NCI-H2081 treated with DMSO at 0.1 percent for 48 hours (cell line): ENCODE measurements at places on chromosomes 3 and 15.

GRCh38 chr3:105360003-105360402, 6.7 kb upstream of the ALCAM start:
- DNase-seq: no peak

- DNase-seq: peak; percentile 46
These were observed 257.5 kb downstream of the LRTM1 start for GRCh38 chr3:54670201-54671000.

- DNase-seq: no peak
These were observed 161.8 kb downstream of the EDEM1 start for GRCh38 chr3:5349343-5349742.

- no peak for DNase-seq
These were observed 75.6 kb upstream of the GOLGA8B start for GRCh38 chr15:34659056-34659455.

- DNase-seq: no peak
These were observed 37.8 kb upstream of the MUC4 start for GRCh38 chr3:195849322-195850074.

DNA sequence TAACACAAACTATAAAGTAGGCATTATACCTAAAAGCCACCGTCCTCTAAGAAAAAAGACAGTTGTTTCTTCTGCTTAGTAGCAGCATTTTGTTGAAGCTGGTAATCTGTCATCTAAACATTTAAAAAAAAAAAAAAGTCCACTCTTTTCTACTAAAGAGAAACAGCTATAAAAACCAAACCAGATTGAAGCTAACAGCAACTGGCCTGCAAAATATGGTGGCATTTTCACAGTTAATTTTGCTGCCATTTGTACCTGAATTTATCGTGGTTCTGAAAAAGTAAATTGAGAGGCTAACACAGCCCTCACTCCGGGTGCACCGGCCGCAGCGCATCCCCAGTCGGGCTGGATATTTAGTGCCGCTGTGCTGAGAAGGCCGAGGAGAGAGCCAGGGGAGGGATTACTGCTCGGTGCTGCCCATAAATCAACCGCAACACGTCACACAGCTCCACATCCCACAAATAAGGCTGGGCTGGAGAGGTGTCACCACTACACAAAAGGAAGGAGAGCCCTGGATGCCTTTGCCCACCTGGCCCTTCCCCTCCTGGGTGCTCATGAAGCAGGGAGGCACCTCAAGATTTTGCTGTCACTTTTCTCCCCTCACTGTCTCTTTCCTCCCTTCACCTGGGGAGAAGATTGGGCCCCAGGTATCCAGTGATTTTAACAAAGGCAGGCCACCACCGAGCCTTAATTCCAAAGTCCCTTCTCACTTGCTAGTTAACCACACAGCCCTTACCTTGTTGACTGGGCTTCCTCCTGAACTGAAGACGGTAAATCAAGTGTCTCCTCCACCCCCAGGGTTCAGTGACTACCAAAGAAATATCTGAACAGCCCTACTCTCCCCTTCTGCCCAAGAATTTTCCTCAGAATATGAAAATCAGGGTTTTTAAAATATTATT, 44.4 kb downstream of the MECOM start:
- DNase-seq: peak; percentile 79

DNA sequence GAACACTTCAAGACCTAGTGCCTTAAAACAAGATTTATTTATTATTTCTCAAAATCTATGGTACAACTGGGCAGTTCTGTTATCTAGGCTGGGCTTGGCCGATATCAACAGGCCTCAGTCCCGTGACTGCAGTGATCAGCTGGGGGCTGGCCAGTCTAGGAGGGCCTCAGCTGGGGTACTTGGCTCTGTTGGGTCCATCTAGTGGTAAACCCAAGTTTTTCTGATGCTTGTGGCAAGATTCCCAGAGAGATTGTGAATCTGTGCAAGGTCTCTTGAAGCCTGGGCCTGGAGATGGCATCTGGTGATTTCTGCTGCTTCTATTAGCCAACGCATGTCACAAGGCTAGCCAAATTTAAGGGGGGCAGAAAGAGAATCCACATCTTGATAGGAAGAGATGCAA, 482.4 kb upstream of the SGO1 start:
- no peak for DNase-seq

DNA sequence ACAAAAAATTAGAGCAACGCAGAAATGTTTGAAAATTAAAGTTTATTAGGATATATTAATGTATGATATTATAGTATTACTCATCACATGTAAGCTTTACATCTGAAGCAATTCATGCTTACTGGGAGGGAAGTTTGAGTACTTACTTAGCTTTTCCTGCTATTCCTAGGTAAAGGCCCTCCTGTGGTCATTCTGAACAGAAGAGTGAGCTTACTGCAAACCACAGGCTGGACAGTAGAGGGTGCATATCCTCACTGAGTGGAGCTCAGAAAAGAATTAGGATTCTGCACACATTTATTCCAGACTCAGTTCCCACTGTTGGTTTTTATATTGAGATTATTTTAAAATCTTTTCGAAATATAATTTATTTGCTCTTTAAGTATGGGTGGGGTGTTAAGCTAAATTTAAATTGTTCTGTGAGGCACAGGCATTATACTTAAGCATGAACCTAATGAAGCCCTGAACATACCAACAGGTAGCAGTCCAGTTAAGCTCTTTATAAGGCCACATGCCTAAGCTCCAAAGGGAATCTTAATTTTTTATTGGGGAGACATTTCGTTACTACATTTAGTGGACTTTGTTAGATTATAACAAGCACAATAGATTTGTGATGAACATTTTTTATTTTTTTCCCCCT, 10.2 kb downstream of the MRPS22 start:
- peak; percentile 49 for DNase-seq

DNA sequence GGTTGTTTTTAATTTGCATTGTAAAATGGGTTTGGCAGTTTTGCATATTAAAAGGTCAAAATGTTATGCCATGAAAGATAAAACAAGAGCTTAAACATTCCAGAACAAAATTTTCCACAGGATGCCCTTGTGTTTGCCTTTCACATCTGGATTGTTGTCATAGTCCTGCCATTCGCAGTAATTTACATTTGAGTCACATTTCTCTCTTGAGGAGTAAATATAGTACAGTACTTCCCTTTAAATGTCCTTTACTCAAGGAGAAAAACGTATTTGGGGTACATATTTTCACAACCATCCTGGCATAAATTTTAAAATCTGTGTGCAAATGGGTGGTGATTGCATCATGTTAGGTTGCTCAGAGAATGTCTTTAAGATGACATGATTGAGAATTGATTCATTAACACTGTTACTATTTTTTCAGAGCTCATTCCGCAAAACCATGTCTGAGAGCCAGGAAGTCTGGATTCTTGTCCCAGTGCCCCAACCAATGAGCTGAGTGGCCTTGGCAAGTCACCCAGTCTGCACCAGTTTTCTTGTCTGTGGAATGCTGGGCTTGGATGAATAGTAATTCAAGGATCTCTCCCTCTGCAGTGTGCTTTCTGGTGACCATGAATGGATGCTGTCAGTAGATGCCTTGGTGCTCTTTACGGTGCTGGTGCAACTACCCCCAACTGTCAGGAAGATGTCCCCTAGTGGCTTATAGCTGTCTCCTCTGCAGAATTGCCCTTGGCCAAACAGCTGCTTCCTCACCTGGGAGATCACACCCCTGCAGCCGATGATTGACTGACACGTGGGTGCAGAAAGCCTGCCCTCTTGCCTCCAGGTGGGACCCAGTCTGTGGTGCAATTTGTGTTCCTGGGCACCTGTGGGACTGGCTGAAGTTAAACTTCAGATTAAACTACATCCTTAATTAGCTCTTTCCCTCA, 43.0 kb downstream of the ABHD5 start:
- DNase-seq: no peak

DNA sequence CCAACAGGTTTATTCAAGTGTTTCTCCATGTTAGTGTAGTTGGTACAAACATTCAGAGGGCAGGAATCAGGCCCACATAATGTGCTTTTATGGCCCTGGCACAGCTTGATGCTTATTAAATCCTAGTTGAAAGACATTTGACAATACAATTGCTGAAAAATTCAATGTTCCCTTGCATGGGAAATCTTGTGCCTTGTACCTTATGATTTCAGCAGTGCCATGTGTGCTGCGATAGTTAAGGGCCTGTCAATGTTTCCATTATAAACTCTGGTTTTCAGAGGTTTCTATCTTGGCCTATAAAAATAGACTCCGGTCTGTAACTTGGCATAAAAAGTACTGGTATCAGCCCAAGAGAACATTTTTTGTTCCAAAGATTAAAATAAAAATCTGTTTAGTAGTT, 207.2 kb downstream of the TBC1D5 start:
- no peak for DNase-seq

- DNase-seq: no peak
These were observed 64.1 kb downstream of the CFAP44 start for GRCh38 chr3:113377158-113377557.

DNA sequence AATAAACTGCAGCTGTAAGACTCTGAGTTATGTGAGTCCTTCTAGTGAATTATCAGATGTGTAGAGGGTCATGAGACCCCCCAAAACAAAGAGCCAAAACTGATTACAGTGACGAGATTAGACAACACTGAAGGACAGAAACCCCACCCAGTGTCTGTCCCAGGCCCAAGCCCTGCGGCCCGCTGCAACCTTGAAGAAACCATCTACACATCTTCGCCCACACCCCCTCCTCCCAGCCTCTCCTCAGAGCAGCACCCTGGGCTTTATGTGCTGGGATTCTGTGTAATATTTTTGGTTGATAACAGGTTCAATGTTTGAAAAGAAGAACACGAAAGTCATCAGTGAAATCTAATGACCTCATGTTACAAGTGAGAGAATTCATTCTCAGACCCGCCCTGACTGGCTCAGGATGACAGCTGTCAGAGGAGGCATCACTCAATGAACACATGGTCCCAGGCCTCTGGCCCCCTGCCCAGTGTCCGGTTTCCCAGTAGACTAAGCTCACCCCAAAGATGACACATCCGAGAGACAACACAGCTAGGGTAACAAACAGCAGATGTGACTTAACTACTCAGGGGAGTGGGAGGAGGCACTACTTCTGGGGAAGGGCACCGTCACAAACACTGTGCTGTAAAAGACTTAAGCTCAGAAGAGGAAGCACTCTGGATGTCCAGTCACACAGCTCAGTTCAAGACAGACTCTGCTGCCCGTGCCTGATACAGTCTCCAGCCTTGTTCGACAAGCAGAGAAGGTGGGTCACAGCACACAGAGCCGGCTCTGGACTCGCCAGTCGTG, 48.9 kb downstream of the NIPA2 start:
- DNase-seq: no peak

DNA sequence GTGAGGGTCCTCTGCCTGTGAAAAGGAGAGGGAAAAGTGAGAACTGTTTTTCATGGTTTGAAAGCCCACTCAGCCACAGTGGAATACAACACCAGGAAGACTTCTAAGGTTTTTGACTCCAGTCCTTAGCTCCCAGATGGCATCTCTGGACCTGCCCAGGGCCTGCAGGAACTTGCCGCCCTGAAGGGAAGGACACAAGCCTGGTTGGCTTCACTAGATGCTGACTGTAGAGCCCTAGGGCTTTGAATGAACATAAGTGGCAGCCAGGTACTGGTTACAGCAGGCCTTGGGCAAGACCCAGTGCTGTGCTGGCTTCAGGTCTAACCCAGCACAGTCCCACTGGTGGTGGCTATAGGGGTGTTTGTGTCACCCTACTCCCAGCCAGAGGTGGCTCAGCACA, 21.3 kb upstream of the TMEM266 start:
- DNase-seq: no peak

- DNase-seq: no peak
These were observed 99.6 kb downstream of the MITF start for GRCh38 chr3:69838696-69839515.

GRCh38 chr3:70247955-70248354, 64.5 kb downstream of the MDFIC2 start:
- DNase-seq: no peak

GRCh38 chr3:131082871-131083863, 56.5 kb downstream of the NEK11 start:
- peak; percentile 69 for DNase-seq

DNA sequence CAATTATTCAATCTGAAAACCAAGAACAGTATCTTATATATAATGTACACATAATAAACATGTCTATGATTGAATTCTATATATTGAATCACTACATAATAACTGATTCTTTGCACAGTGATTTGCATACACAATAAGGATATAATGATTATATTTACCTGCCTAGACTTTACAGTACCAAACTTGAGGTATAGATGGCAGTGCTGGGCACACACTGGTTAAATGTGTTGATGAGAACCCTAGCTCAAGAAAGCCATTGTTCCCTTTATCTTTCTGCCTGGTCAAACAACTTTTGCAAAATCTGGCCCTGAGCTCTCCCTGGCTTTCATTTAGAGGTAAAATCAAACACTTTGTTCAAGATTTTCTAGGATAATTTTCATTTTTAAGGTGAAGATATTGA, 697.7 kb downstream of the TUSC7 start:
- peak; percentile 56 for DNase-seq

DNA sequence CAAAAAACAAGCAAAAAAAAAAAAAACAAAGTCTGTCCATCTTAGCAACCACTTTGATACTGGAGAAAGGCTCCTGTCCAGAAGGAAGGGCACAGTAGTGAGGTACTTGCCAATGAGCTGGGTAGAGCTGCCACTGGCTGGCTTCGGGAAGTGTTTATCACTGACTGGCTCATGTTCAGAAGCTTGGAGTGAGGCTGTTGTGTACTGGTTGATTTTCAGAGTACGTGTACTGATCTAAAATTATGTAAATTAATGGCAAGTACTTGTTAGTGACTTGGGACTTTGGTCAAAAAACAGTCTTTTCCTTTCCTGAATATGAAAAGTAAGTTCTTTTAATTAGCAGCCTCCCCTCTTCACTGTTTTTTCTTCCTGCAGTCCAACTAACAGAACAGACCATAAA, 979 bp upstream of the ZNF621 start:
- no peak for DNase-seq

DNA sequence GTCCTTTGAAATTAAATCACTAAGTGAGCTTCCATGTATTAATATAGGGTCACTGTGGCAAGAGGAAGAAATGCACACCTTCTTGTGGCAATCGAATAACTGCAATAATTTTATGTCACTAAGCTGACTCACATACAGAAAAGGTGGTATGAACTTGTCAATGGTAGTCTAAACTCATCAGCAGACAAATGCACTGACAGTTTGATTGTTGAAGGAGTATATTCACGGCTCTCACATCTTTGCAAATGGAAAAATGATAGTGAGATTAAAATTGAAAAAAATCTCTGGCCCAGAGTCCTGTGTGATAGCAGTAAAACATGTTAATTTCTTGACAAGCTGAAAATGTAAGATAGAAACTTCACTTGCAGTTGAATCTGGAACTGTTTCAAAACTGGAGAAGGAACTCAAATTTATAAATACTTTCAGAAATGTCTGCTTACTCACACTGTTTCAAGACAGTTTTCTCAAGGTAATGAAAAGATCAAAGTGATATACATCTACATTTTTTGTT, 215.8 kb upstream of the CADM2 start:
- DNase-seq: no peak

GRCh38 chr15:77622934-77623754, 9.6 kb downstream of the LINGO1 start:
- no peak for DNase-seq
